ENCODE measurements at places on chromosomes 4 and X.

DNA sequence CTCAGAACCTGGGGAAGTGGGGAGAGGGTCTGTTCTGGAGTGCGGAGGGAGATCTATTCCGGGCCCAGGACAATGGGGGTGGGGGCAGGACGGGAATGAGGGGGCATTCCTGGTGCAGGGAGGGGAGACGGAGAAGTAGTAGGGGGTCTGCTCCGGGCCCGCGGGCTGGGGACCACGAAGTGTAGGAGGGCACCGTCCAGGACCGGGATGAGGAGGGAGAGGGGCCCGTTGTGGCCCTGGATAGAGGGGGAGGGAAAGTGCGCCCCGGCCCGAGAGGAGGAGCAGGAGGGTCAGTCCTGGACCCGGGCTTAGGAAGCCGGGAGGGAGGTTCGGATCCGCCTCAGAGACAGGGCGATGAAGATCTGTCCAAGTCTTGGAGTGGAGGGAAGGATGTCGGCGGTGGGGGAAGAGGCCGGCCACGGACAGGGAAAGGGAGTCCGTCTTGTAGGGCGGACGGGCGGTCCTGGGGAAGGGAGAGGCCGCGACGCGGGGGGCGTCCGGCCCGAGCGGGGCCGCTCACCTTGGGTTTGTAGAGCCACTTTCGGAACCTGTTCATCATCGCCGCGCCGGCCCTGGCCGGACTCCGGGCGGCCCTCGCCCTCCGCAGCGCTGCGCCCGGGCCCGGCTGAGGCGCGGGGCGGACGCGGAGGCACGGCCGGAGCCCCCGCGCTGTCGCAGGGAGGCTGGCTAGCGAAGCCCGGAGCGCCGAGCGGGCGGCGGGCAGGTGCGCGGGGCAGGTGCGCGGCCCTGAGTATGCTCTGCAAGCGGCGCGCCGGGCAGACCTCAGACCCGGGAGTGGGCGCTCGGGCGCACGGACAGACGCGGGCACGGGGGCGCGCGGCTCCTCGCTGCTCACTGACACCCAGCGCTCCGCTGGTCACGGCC, at the start of gene ZFYVE28:
Gene ZFYVE28 (minus strand): TSS at position 881 of the 885 bp plus-strand sequence. CDS start 322 bp downstream, at position 559.
- DNase-seq: peak; percentile 36

- peak; percentile 67 for DNase-seq
Observed at GRCh38 chr4:80072228-80072743, 743 bp downstream of the ANTXR2 start.

- no peak for DNase-seq
Observed at GRCh38 chr4:76974150-76974549, 24.6 kb downstream of the SEPTIN11 start.

DNA sequence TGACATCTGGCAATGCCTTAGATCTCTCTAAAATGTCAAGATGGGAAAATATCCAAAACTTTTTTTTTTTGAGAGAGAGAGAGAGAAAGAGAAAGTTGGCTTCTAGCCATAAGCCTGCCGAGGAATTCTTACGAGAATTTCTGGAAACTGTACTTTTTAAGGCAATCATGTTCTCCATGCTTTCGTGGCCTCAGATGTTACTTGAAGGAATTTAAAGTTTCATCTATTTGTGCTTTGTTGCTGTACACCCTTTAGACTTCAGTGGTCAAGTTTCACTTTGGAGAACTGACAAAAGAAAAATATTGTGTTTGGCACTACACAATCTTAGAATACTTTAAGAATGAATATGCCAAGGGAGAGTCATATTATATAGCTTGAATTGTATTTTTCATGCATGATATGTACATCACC, 53.9 kb downstream of the FAT4 start:
- no peak for DNase-seq

DNA sequence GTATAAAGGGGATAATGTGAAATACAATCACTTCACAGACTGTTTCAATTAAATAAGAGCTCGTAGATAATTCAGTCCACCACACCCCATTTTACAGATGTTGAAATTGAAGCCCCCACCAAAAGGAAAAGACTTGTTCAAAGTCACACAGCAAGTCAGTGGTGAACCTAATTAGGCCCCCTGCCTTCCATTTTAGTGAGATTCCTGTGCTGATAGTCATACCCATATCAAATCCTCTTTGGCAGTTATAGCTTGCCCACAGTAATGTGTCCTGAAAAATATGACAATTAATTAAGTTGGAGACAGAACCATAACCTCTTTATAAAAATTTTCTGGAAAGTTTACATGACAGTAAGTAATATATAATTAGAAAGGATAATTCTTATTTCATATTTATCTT, 58.0 kb downstream of the AR start:
- DNase-seq: no peak

GRCh38 chr4:153705743-153706468, 21.8 kb downstream of the TLR2 start:
- no peak for DNase-seq

DNA sequence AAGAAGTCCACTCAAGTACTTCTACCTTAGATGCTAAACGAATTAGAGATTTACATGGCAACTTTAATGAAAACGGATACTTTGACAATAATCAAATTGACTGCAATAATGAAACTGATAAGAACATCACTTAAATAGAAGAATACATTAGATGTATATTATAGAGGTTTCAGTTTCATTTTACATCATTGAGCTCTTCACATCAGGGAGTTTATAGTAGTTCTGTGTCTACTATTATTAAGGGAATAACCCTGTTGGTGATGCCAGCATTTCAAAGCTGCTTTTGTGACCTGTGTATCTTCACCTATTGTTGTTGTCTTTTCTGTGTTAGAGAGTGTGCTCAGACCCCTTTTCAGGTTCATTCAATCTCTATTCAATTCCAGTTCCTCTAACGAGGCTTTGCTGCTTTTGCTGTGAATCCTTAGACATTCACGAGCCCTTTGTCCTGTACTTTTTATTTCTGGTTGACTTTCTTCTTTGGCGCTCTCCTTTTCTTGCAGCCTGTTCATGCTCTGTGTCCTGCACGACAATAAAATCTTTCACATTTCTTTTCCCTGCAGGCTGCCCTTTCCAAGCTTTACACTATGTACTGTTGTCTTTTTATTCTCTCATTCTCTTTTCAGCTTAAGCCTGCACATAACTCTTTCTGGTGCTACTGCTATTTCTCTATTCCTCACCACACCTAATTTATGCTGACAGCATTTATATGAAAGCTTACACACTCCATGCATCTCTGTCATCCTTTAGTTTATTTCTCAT, 232.1 kb downstream of the CPE start:
- DNase-seq: no peak

GRCh38 chr4:99644453-99644852, 13.2 kb downstream of the C4orf54 start:
- no peak for DNase-seq

DNA sequence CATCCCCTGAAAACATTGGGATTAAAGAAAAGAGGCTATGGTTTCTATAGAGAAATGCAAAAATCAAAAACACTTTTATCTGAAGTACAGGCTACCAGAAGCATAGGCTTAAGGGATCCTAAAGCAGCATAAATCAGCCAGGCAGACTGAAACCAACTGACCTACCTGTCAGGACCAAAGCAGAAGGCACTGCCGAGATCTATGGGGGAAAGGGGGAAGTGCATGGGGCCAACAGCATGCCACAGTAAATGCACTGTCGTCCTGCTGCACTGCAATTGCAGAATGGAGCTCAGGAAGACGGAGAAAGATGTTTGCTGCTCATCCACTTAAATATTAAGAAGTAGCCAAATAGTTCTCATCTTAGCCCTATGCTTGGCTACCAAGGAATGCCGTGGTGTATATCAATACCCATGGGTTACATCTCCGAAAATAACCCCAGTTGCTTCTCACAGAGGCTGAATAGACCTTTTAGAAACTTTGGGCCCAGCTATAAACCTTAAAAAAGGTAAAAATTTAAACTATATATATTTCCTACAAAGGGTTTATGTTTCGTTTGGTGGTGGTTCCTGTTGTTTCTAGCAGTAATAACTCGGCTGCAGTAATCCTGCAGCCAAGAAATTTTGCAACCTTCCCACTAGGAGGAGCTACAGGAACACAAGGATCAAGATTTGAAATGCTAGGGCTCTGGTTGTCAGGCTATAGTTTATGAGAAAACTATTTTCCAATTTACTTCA, 312.2 kb upstream of the DIAPH2 start:
- DNase-seq: no peak

DNA sequence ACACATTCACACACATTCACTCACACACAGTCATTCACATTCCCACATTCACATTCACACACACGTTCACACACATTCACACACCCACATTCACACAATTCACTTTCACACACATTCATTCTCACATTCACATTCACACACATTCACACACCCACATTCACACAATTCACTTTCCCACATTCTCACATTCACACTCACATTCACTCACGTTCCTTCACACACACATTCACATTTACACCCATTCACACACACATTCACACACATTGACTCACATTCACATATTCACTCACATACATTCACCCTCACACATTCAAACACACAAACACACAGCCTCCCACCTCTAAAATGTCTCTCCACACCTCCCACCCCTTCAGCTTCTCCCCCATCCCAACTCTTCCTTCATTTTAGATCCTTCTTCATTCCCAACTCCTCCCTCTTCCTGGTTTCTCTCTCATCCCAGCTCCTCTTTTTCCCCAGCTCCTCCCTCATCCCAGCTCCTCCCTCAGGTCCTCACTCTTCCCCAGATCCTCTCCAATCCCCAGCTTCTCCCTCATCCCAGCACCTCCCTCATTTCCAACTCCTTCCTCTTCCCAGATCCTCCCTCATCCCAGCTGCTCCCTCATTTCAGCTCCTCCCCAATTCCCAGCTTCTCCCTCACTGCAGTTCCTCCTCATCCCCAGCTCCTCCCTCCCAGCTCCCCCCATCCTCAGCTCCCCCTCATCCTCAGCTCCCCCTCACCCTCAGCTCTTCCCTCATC, 111.0 kb downstream of the FAM53A start:
- DNase-seq: no peak

GRCh38 chr4:72604324-72604723, 35.3 kb upstream of the ADAMTS3 start:
- no peak for DNase-seq

All from WERI-Rb-1 (cell line).